Stimulated activated CD8-positive, alpha-beta memory T cell treated with anti-CD3 and anti-CD28 coated beads, Interleukin-2, amount 100 ng/mL, for 48 hours (primary cell): ENCODE measurements at places on chromosomes 3 and 15.

DNA sequence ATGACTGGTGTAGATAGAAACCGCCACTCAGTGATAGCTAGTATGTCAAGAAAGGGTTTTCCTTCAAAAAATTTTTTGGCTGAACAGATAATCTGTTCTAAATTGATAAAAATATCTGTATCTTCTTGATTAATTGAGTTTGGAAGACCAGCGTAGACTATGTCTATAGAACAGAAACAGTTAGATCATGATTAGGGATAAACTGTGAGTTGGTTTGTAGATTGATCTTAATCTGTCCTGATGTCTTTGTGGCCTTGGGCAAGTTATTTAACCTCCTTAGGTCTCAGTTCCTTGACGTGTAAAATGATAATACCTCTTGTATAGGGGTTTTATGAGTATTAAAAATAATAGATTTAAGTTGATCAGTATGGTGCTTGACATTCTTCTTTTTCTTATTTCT lies 4.7 kb downstream of the NFKBIZ start:
- no peak for DNase-seq

DNA sequence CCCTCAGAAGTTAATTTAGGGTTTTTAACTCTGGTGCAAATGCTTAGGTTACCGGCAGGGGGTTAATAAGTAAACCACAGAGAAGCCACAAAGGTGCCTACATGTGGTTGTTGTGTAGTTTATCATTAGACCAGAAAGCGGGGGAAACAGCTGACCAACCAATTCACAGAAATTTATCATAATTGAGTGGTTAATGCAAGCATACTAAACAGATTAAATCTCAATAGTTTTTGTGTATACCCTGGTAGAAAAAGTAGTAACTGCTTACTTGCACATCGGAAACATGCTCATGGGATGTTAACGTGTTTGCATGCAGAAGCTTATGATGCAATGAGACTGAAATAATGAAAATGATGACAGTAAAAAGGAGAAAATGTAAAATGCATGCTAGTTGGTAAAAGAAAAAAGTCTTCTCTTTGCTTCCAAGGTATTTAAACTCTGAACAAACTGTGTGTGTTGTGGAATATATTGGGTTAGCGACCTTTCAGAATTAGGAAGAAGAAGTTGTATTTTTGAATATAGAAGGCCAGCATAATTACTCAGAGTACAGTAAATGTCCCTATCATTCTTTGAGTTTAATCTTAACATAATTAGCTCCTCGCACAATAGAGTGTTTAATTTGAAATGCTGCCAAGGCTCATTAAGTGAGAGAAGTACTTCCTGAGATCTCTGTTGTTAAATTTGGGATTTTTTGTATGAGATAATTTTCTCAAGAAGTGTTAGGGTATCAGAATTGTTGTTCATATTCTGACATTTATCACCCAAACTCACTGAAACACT lies 316.2 kb downstream of the PTPRG start:
- no peak for DNase-seq

DNA sequence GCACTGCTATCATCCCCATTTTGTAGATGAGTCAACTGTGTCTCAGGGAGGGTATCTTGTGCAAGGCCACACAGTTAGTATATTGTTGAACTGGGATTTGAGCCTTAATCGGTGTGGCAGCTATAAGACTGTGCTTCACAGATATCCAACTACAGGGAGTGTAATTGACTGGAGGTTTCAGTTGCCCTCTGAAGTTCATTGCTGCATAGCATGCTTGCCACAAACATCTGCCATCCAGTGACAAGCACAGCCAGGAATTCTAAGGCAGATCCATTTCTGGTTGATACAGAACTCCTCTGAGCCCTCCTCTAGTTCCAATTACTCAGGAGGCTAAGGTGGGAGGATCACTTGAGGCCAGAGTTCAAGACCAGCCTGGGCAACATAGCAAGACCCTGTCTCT lies 16.4 kb downstream of the FSD2 start:
- no peak for DNase-seq

DNA sequence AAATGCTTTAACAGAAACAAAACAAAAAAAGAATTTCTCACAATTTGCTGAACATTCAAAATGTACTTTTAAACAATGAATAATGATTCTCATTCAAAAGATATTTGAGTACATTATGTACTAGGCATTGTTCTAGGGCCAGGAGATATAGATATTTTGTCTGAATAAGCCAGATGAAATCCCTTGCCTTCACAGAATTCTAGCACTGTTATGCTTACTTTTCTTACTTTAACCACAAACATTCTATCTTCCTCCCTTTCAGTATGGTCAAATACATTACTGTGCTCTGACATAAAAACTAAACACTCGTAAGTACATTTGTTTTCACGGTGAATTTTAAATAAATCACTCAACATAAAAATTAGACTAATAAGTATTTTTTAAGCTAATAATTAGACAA lies 116.7 kb downstream of the ADAM10 start:
- no peak for DNase-seq

- DNase-seq, result no peak
Measured at GRCh38 chr15:82793737-82794136, 12.1 kb downstream of the FSD2 start.

- no peak for DNase-seq
Measured at GRCh38 chr3:105752791-105753415, 115.9 kb downstream of the CBLB start.

DNA sequence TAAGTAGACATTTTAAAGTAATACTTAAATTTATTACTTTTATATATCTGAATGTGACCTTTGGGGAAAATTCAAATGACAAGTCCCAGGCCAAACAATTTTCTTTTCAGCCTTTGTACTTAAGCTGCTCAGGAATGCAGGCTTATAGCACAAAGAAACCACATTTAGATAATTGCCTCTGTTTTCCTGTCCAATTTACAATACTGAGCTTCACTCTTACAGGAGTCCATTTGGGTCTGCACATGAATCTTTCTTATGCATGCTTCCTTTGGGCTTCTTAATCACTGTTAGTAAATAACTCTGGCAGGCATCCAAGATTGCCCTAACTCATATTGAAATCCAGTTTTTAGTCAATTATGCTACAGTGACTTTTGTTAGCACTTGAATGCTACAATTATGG lies 459.4 kb upstream of the TGFBR2 start:
- DNase-seq, result no peak

DNA sequence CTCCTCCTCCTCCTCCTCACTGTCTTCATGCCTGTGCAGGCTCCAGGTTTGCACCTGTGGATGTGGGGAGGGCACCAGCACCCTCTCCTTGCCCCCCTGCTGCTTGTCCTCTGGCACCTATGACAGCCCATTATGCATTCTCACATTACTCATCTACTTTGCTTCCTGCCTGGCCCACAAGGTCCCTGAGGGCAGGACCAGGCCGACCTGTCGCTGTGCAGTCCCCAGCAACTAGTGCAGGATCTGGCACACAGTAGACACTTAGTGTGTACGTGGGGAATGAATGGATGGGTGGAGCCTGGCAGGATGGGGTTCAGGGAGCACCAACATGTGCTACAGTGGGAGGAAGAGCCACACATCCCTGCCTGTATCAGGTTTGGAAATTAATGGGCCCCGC lies 58.3 kb upstream of the TMEM115 start:
- DNase-seq, result no peak

- no peak for DNase-seq
Measured at GRCh38 chr3:31919528-31919927, 61.5 kb downstream of the OSBPL10 start.

DNA sequence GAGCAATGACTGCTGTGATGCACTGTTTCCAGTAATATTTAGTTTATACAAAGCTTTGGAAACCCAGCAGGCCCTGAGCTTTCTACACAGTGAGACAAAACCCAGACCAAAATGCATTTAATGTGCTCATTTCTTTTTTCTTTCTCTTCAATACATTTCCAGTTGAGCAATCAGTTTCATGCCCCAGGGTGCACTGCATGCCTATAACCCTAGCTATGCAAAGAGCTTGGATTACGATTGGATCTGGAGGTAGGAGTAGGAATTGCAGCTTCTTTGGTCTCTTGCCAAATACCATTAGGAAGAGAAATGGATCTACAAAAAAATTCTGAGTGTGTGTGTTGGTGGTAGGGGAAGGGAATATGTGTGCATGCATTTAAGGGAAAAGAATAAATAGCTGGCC lies 1001.4 kb downstream of the SQOR start:
- DNase-seq, result no peak

GRCh38 chr3:139261754-139262586 lies 81.8 kb upstream of the MRPS22 start:
- DNase-seq, result no peak

DNA sequence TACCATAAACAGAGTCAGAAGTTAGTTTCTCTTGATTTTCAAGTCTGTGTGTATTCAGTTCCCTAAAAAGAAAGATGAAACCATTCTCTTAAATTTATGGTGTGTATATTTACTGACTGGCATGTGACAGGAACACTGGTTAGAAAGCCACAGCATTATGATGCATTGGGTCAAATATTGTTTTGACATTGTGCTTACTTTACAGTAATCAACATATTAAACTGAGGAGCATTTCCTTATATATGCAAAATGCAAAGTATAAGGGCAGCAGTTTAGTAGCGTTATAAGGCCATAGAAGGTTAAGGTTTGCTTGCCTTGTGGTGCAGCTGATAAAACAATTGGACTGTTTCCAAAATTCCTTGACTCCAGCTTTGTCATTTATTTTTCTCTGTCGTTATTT lies 72.9 kb downstream of the EPHA3 start:
- no peak for DNase-seq

- no peak for DNase-seq
Measured at GRCh38 chr3:55723653-55724406, 236.7 kb upstream of the WNT5A start.

DNA sequence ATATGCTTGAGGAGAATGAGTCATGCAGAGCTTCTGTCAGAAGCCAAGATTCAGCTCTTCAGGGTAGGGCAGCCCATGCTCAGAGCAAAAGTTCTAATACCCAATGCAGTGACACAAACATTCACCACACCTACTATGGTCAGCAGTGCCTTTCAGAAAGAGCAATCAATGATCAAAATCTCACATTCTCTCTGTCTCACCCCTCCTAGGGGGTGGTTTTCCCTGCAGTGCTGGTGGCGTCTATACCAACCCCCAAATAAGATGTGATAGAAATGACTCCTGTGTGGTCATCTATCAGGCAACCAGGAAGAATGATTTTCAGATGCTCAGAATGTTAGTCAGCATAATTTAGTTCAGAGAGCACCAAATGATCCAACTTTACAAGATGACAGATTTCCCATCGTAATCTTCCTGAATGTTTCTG lies 385.3 kb downstream of the NTRK3 start:
- DNase-seq, result no peak

- no peak for DNase-seq
Measured at GRCh38 chr3:159356606-159357005, 554.8 kb downstream of the MFSD1 start.

DNA sequence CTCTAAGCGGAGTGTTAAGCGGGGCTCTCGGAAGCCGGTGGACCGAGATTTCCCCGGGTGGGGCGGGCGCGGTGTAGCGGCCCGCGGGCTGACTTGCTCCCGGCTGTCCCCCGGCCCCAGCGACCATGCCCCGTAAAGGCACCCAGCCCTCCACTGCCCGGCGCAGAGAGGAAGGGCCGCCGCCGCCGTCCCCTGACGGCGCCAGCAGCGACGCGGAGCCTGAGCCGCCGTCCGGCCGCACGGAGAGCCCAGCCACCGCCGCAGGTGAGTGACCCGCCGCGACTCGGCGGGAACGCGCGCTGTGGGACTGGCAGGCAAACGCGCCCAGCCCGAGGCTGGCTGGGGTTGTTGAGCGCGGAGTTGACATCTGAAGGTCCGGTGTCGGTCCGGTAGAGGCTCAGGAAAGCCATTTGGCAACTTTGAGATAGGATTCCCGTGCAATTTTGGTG lies 1.3 kb downstream of the SMC4 start:
- no peak for DNase-seq

DNA sequence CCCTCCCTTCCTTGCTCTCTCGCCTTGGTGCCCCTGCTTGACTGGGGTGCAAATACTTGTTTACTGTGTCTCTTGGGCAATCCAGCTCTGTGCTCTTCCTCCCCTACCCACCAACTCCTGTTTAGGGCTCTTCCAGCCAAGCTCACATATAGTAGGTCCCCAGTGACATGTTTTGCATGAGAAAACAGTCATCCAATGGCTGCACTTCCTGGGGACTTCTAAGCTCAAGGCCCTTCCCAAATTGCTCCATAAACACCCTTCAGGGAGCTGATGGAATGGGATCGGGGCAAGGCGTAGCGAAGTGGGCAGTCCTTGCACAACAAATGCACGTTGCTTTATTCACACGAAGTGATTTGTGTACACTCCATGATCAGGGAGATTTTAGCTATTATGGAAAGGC lies 9.4 kb upstream of the COPG1 start:
- DNase-seq, result no peak

DNA sequence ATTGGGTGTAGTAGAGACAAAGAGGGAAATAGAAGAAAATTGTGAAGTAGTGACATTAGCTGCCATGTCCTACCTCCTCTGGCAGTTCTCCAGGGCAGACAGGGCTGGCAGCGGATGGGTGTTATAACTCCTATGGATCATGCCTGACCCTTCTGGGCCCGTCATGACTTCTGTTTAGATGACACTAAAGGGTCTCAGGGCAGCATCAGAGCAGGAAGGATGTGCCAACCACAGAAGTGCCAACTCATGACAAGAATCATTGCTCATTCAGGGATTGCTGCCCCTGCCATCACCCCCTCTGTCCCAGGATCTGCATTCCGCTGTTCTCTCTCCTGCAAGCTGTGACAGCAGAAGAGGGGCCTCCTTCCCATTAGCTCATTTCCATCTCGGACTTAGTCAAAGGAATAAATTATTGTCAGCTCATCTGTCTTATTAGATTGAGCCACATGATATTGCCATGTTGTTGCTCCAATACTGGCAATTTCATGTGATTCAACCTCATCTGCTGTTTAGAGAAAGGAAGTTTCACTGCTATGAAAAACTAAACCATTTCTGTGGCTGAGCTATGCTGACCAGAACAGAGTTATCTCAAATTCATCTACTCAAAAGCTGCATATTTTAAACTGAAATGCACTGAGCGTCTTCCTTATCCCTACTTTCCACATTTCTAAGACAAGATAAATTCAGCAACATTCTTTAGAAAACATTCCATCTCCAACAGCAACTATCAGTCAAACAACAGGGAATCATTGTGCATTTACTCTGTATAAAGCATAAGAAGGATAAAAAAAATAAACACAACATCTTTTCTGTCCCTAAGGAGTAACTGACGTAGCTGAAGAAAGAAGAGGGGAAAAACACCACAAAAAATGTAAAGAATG lies 271.6 kb downstream of the FHIT start:
- DNase-seq, result no peak

DNA sequence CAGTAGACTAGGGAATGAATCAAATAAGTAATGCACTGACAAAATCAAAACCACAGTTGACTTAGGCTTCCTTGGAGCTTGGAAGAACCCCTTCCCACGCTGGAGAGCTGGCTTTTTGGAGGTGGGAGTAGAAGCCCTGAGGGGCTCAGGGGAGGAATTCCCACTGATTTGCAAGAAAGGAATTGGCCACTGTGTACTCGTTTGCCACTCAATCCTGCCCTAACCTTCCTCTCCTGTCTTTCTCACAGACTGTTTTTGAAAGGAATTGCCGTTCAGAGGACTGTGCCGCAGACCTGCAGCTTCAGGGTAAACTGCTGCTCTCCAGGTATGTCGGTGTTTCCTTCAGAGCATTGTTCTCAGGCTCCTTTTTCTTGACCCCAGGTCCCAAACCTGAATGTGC lies 208.2 kb upstream of the CTDSPL start:
- DNase-seq, result no peak

GRCh38 chr3:135982922-135983581 lies 17.5 kb downstream of the PPP2R3A start:
- DNase-seq, result no peak

GRCh38 chr3:178140531-178141304 lies 395.5 kb upstream of the KCNMB2 start:
- DNase-seq, result no peak
